Muscle of back (tissue), 13 donors: ENCODE measurements at places on chromosomes 12 and 14.

DNA sequence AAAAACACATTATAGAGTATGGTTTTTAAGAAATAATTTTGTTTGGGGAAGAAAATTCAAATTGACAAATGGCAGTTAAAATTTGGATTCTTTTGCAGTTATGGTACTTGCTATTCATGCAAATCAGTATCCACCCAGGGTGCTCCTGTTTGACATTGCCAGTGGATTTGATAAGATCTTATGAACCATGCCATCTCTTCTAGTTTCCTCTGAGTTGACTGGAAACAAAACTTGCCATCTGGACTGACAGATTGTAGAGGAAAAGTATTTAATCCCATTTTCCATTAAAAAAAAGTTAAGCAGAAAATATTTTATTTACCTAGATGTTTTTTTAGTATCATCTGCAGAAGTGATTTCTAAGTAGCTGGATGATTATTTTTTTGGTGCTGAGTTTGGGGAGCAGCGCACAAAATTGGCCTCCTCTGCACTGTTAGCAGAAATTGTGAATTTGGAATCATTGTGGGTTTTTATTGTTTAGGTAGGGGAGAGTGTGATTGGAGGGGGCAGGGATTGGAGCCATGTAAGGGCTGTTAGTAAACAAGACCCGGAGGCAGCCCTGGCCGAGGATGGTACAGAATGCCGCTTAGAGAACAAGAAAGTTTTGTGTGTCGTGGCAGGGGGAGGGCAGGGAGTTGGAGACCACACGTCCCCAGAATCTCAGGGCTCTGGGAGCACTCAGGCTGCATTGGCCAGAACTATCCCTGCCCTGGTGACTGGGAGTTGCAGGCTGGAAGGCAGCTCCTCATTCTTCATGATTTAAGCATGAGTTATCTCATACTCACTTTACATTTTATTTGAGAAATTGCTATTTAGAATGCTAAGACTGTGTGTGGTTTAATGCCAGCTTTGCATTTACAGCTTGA is 56.6 kb downstream of the WDR20 start:
- DNase-seq: no peak

DNA sequence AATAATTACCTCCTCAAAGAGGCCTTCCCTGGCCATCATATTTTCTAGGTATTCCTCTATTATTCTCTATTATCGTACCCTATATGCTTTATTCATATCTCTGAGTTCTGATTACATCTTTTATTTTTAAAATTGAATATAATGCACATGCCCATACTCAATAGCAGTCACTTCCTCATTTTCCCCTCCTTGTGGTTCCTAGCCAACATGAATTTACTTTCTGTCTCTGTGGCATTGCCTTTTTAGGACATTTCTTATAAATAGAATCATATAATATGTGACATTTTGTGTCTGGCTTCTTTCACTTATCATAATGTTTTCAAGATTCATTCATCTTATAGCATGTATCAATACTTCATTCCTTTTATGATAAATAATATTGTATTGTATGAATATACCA is 74.4 kb upstream of the TRHDE start:
- DNase-seq: no peak

DNA sequence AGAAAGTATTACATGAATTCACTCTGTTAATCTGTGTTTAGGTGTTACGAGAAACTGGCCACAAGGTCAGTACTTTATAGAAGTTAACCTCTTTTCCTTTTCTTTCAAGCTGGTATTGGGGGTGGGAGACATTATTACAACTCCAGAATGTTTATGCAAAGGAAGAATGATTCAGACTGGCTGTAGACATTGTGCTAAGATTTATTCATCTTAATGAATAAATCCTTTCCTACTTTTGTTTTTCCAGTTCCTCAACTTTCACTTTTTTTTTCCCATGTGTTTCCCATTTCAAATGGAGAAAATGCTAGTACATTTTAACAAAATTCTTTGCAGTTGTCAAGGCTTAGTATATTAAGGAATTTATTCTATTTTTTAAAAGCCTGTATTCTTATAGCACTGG is 1.3 kb downstream of the OTOGL start:
- DNase-seq: no peak

DNA sequence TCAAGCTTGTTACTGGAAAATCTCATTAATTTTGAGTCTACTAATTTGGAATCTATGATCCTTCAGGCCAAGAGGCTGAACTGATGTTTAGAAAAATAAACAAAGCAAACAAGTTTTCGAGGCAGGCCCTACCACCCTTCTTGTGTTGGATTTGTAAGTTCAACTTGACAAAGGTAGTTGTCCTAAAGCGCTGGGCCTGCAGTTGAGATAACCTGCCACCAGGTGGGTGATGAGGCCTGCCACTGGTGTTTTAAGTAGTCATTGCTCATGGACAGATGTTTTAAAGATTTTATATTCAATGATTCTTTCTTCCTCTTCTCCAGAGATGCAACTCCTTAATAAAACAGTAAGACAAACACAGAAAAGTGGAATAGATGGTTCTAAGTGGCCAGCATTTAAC is 19.4 kb downstream of the ACVRL1 start:
- DNase-seq: no peak

DNA sequence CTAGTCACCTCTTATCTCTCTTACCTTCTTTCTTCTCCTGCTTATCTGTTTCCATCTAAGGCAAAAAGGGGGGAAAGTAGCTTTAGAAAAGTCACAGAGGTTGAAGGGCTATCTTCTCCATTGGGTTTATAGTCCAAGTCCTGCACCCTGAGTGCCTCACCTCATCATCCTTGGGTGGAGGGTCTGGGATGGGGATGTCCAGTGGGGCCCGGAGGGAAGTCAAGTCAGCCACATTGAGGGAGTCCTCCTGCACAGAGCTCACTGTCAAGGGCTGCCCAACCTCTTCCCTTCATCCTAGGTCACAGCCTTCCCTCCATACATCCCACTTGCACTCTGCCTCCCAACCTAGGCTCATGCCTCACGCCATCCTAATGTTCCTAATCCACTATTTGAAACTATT is 1.2 kb downstream of the PSME2 start:
- DNase-seq: no peak

DNA sequence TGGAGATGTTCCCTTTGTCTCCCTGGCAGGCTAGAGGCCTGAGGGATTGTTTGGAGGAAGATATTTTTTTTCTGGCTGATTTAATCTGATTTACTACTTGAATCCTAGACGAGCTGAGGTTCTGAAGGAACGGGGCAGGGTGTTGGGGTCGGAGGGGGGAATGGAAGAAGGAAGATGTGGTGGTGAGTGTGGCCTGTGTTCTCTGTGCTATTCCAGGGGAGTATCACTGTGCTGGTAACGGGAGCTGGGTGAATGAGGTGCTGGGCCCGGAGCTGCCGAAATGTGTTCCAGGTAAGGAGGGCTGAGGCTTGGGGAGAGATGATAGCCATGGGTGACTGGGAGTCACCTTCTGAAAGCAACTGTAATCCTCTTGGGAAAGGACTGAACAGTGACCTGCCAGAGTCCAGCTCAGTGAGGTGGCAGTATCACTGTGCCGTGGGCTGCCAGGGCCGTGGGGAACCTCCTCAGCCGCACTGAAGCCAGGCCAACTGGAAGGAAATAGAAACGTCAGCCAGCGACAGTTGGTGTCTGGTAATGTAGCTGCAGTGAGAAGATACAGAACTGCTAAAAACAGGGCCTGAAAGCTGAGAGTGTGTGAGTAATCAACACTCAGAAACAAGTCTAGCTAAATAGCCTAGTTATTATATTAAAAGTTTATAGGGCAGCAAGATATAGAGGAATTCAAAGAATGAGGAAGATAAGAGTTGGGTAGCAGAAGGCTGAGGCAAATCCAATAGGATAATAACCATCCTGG is 7.9 kb downstream of the C1S start:
- no peak for DNase-seq

GRCh38 chr14:91573894-91574837 is 64.1 kb upstream of the PPP4R3A start:
- DNase-seq: peak; percentile 19

- DNase-seq: no peak
Observed at GRCh38 chr12:94202245-94203180, 54.1 kb downstream of the PLXNC1 start.

DNA sequence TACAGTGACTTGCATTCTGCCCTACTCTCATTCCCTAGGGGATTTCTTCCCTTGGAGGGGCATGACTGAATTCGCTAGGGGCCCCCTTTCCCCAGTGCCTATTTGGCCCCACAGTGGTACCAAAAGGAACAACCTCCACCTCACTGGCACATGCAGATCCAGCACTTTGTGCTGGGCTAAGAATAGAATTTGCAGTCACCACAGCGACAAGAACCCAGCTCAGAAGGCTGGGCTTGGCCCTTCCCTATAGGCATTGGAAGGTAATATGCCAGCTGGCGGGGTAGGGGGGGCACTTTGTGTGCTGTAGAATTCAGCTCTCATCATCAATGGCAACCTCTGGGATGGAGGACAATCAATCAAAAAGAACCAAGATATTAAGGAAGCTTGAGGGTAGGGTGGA is 13.9 kb downstream of the BAZ2A start:
- DNase-seq: no peak

DNA sequence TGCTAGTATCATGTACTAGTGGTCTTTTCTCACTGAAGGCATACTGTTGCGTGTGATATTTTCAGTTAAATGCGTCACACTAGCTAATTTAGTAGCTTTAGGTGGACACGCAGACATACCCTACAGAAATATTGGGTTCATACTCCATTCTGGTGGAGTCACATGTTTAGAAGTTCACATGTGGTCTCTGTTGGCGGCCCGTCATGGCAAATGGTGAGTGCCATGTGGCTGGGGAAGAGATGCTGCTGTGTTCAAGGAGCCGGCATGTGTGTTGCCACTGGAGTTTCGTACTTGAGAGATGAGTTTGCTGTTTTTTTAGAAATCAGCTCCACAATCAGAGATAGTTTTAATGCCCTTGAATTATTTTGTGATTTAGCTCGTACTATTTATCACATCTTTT is 454.6 kb downstream of the PCNX1 start:
- DNase-seq: no peak

DNA sequence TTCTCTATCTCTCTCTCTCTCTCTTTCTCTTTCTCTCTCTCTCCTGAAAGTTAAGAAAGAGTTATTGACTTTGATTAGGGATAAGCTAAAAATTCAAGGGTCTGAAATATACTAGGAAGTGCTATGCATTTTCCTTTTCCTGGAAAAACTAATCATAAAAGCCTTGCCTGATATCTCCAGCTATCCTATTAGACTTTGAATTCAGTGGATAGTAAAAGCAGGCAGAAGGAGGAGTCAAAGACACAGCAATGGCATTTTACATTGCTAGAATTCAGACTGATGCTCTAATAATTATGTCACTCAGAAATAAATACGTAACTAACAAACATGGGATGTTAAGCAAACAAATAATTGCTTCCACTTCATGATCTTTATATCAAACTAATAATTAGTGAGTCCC is 272.0 kb downstream of the SSPN start:
- DNase-seq: no peak

GRCh38 chr12:77606348-77606747 is 224.3 kb upstream of the NAV3 start:
- no peak for DNase-seq

- DNase-seq: peak; percentile 76
Observed at GRCh38 chr12:92136965-92137721, 8.5 kb downstream of the BTG1 start.

- DNase-seq: no peak
Observed at GRCh38 chr12:116189692-116190091, 87.8 kb downstream of the MED13L start.

DNA sequence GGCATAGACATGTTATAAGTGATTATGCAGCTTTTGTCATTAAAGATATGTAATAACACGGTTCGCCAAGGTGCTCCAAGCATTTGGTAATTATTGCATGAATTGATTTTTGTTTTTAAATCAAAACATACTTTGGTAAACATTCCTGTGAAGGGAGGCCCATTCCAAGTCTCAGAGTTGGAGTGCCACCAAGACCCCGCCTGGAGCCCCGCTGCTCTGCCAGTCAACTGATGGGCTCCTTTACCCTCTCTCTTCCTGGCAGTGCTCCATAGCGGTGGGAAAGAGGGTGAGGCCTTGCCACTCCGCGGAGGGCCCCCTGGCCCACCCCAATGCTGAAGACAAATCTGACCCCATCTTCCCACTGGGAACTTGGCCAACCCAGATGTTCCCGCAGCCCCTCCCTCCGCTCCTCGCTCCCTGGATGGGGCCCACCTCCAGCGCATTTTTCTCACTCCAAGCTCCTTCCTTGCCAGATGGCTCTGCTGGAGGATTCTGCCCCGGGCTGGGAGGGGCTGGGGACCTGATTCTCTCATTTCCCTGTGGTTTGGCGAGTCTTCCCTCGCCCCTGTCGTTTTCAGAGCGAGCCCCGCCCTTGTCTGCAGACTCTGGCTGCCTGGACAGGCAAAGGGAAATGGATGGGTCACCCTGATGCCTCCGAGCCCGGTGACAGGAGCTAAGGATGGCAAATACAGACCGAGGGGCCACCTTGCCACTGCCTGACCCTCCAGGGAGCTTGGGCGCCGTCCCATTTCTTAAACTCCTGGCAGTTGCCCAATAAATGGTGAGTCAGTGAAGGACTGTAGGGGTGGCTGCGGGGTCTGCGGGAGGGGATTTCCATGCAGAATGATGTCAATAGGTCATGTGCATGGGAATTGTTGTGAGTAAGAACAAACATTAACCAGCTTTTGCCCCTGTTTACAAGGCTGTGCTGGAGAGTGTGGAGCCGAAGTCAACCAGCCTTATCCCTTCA is 9.2 kb upstream of the PAPLN start:
- DNase-seq: peak; percentile 69

GRCh38 chr14:56138928-56139327 is 20.7 kb downstream of the PELI2 start:
- DNase-seq: no peak
